ENCODE measurements at places on chromosomes 5 and 9.

DNA sequence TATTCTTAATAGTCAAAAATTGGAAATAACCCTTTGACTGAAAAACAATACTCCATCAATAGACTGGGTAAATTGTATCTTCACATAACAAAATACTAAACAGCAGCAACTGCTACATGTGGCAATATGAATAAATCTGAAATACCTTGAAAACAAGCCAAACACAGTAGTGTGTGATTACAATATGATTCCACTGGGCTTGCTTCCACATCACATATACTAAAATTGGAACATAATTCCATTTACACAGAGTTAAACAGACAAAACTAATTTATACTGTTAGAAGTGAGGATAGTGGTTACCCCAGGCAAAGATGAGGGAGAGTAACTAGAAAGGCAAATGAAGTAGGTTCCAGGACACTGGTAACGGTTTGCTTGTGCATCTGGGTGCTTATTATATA is 20.4 kb downstream of the FNIP1 start:
- no peak for DNase-seq

DNA sequence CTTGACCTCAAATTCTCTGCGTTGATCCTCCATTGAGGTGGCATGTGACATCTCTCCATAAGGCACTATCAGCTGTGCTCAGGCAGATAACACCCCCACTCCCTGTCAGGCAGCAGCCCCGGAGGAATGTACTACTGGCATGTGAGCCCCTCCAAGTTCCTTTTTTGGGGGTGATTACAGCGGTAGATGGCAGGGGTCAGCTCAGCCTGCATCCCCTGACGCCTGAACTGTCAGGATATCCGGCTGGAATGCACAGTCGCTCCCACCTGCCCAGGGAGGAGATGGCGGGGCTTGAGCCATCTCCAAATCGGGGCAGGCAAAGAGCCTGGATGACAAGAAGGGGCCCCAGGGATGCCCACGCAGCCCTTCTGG is 40.8 kb downstream of the FAM78A start:
- DNase-seq: no peak

DNA sequence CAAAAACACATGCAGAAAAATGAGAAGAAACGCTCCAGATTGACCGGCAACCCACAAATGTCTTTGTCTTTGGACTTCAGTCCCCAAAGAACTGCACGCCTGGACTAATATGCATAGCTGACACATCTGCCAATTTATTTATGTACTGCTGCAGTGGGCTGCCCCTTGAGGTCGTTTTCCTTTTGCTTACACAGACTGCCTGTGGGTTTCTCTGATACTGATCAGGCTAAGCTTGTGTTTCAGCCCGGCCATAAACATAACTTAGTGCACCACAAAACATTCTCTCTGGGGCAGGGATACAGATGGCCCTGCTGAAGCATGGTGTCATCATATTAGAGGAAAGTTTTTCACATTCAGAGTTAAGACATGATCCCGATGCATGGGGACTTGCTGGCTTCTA is 75.4 kb downstream of the NUDT12 start:
- no peak for DNase-seq

DNA sequence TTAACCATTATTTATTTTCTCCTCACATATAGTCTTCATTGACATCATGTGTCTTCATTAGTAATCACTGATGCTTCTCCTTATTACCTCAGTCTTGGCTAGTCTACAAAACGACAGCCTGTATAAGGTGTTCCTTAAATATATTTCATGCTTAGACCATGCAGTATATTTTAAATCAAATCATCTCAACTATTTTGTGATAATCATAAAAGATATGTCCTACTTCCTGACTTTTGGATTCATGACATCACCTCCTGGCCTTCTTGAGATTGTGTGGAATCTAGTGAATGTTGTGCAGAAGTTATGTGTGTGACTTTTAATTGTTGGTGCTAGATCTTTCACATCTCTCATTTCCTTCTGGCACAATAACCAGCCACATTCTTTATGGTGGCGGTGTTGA is 1339.3 kb upstream of the C9orf72 start:
- no peak for DNase-seq

GRCh38 chr9:137236936-137237421 is 4.1 kb upstream of the TUBB4B start:
- no peak for DNase-seq

DNA sequence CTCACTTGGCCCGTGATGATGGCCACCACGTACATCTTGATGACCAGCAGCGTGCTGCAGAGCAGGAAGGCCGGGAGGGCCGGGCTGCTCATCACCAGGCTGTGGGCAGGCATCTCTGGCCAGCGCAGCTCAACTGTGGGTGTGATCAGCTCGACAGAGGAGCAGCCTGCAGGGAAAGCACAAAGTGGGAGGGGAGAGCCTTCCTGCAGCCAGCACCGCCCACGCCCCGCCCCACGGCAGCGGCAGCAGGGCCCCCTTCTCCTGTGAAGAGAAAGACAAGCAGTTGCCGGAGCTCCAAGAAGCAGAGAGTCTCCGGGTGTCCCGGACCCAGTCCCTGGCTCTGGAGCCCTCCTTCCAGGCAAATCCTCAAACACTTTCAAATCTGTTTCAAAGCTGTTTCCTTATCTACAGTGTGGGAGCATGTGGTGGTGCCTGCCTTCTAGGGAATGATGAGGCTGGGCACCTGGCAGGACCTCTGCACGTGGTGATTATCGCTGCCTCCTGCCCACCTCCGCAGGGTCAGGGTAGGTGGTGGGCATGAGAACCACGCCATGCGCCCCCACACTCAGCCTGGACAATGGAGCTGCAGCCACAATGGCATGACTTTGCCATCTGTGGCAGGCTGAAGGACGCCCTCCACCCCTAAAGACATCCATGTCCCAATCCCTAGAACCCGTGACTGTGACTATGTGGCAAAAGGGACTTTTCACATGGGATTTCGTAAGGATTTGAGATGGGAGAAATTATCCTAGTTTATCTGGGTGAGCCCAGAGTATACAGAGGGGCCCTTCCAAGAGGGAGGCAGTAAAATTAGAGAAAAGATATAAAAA is at the start of gene PTGES:
Gene PTGES, minus strand, starts transcription at position 143 of the 830 bp plus-strand sequence. Its CDS starts 30 bp downstream, at position 113.
- DNase-seq: peak; percentile 22

GRCh38 chr5:173010021-173010420 is 26.4 kb downstream of the ATP6V0E1 start:
- DNase-seq: no peak

GRCh38 chr9:90641884-90642487 is 638 bp downstream of the DIRAS2 start:
- no peak for DNase-seq

DNA sequence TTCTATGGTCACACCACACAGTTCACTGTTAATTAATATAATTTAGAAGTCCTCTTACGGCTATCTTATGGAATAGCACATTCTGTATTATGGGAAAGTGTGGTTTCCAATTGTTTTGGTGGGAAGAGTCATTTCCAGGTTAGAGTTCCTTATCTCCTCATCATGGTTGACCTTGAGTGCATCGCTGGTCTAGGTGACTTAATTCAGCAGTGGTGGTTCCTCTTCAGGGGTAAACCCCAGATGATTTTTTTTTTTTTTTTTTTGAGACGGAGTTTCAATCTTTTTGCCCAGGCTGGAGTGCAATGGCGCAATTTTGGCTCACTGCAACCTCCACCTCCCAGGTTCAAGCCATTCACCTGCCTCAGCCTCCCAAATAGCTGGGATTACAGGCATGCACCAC is 106.9 kb downstream of the UGCG start:
- DNase-seq: no peak

GRCh38 chr9:122055701-122056100 is 37.4 kb downstream of the TTLL11 start:
- DNase-seq: no peak

- no peak for DNase-seq
Observed at GRCh38 chr9:12843735-12844134, 68.9 kb downstream of the LURAP1L start.

DNA sequence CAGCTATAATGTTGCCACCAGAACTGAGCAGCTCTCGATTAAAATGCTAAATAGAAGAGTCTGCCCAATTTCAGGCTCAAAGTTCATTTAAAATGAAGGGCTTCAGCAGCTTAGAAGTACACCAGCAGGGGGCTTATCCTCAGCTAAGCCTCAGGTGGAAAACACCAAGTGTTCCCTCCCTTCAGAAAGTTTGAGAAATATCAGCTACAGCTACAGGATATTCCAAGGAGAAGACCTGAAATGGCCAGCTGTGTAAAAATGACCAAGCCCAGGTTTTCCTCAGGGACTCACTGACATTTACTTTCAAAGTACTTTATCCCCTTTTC is 395.4 kb downstream of the DTWD2 start:
- no peak for DNase-seq

- no peak for DNase-seq
Observed at GRCh38 chr5:99316484-99316883, 387.7 kb upstream of the CHD1 start.

DNA sequence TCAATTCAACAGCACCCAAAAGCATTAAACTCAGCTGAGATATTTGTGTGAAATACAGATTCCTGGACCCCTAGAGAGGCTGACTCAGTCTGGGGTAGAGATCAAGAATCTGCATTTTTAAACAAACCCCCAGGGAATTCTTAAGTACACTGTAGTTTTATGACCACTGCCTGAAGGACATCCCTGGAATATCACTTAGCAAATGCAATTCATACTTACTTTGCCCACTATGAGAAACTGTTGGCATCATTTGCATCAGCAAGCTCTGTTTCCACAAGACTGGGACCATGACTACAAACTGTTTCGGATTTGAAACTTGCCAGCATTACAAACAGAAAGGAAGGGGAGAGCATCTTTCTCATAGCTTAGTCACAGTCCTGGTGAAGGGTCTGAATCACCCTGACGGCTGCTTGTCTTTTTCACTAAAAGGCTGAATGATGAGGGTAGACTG is 63.7 kb downstream of the MLLT3 start:
- DNase-seq: no peak

DNA sequence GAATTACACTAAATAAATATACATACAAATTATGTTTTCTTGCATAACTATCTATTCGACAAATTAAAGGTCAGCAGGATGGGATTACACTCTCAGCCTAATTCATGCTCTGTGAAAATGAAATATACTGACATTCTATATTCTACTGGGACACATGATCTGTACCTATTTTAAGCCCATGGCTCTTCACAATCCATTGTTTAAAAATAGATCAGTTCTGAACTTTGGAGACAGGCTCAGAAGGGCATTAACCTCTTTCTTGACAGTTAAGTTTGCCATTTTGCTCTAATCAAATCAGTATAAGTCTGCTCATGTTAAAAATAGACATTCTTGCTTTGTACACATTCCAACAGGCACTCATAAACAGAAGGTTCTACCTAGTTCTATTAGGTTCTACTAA is 361.2 kb downstream of the HCN1 start:
- DNase-seq: no peak

GRCh38 chr9:132970324-132971062 is 8.0 kb upstream of the GFI1B start:
- DNase-seq: no peak

GRCh38 chr5:125422342-125422741 is 675.9 kb upstream of the ZNF608 start:
- no peak for DNase-seq

DNA sequence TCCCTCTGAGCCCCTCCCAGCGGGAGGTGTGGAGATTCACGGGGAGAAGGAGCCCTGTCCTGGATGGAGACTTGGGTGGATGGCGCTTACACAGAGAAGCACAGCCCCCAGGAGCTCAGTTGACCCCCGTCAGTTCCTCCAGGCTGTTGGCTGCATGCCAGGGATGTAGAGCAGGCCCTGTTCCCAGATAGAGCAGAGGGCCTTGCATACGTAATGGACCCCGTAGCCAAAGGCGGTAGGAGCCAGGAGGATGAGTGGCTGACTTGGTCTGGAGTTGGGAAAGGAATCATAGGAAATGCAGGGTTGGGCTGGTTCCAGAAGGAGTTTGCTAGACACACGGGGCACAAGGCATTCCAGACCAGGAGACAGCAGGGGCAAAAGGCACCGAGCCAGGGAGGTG is 2.5 kb downstream of the PMPCA start:
- DNase-seq: no peak

DNA sequence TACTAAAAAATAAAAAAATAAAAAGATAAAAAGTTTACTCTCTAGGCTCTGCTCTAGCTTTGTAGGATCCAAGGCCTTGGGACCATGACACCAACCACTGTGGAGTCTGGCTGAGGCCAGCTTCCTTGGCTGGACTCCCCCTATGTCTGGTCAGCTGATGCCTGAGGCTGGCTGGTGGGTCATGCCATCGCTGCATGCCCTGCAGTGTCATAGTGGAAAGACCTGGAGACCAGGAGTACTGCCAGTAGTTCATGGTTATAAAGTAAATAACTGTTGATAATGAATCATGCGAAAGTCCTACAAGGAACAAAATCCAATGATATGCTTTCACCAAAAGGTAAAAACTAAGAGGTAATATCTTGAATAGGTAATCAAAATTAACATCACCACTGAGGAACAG is 43.2 kb downstream of the GARNL3 start:
- DNase-seq: no peak

GRCh38 chr5:38941912-38942311 is 96.1 kb downstream of the OSMR start:
- DNase-seq: no peak

DNA sequence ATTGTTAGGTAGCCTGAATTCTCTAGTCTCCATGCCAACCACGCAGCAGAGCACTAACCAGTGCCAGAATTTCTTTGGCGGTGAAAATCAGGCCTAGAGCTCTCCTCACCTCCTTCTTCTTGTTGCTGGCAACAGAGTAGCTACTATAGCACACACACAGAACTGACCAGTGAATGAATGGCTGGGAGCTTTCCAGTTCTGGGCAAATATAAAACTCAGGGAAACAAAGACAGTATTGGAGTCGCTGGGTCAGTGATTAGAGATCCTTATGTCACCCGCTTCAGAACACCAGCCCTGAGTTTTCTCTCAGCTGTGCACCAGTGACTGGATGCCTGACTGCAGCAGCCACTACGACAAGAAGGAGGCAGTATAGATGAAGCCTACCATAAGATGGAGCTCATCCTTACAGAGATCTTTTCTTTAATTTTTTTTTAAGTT is 26.9 kb upstream of the FEM1C start:
- no peak for DNase-seq

GRCh38 chr5:107764282-107764681 is 93.5 kb upstream of the EFNA5 start:
- DNase-seq: no peak

- no peak for DNase-seq
Observed at GRCh38 chr9:8614926-8615440, 815.4 kb upstream of the DMAC1 start.

DNA sequence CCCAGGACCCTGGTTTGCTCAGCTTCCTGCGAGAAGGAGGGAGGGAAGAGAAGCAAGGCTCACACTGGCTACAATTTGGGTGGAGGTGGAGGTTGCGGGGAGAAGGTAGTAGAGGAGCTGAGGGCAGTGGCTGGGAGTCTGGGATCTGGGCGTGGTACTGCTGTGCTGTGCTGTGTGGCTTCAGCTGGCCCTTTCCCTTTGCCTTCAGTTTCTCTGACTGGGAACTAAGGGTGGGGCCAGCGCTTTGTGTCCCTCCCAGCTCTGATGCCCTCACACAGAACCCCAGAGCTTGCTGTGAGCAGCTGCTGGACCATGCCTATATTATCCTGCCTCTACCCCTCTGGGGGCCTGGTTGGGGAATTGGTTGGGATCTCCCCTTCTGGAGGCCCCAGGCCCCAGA is 60.9 kb downstream of the RGS3 start:
- no peak for DNase-seq

- DNase-seq: no peak
Observed at GRCh38 chr9:93681269-93682154, 105.1 kb downstream of the PHF2 start.

- no peak for DNase-seq
Observed at GRCh38 chr5:137635521-137635921, 100.4 kb downstream of the KLHL3 start.

GRCh38 chr5:176144508-176144907 is 93.7 kb upstream of the SIMC1 start:
- no peak for DNase-seq

GRCh38 chr5:180811623-180812124 is 9.1 kb upstream of the MGAT1 start:
- DNase-seq: no peak

All from stimulated activated CD8-positive, alpha-beta memory T cell treated with anti-CD3 and anti-CD28 coated beads, Interleukin-4, amount 100 ng/mL, for 1 hour (primary cell).